ENCODE measurements at places on chromosomes 13 and 19.

DNA sequence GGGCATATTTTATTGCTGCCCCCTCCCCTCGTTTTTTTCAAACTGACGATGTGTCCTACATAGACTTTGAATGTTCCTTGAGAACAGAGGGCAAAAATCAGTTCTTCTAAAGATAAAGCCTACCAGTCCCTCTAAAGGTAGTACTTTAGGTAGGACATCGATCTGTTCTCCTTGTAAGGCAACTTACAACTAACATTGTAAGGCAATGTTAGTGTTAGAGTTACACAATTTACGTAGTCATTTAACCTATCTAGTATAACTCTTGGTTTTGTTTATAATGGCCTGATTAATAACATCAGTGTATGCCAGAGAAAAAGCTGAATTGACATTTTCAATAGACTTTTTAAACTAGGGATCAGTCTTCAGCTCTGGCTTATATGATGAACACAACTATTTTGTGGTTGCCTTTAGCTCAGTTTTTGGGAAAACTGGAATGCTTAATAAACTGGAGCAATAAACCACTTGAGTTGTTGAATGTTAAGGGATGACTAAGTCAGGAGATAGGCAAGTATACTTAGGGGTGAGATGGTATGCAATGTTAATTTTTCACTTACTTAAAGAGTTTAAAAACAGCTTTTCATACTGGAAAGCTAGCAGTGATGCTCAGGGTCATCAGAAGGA lies 2.2 kb downstream of the NDFIP2 start:
- DNase-seq: no peak

- DNase-seq: peak; percentile 45
These were observed 156.6 kb downstream of the TM9SF2 start for GRCh38 chr13:99657848-99658260.

- DNase-seq: no peak
These were observed 66.4 kb upstream of the PCDH9 start for GRCh38 chr13:67296511-67296910.

GRCh38 chr19:10752237-10752912 lies 34.5 kb downstream of the DNM2 start:
- no peak for DNase-seq

DNA sequence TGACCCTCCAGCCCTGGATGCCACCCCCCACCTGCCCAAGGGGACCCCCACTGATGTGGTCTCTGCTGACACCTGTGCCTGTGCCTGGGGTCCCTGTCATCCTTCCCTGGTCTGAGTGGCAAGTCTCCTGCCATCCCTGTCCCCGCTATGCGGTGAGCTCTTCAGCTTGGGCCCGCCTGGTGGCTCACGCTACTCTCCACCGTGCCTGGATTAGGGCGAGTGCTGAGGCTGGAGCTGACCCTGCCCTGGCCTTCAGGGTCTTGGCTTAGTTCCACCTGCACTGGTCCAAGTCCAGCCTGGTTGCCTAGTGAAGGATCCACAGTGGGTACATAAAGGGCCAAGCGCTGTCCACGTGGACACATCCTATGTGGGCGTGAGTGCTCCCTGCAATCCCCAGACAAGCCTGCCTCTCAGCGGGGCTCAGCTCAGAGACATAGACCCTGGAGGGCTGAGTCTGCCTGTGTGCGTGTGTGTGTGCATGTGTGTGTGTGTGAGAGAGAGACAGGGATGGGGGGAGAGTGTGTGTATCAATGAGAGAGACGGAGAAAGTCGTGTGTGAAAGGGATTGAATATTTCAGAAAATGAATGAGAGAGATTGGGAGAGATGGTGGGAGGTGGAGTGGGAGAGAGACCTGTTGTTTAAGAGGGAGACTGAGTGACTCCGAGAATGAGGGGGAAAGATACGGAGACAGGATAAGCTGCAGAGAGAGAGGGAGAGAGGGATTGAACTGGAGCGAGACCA lies 22.1 kb downstream of the WTIP start:
- DNase-seq: no peak

DNA sequence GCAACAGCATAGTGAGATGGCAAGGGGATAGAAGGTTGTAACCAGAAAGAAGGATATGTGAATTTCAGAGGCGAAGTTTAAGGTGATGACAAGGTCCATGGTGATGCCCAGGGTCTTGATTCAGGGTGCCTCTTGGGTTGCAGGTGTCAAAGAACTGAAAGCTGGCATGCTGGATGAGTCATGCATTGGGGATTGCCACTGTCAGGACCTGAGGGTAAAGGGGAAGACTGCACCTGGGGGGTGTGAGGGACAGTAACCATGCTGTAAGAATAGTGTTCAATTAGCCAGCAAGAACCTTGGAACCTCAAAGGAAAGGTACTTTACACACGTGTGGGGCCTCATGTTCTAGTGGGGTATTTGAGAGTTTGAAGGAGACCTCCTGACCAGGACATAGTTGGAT lies 279.6 kb downstream of the SLC7A1 start:
- DNase-seq: no peak

- DNase-seq: no peak
These were observed 40.4 kb downstream of the INTS6 start for GRCh38 chr13:51412431-51412830.

DNA sequence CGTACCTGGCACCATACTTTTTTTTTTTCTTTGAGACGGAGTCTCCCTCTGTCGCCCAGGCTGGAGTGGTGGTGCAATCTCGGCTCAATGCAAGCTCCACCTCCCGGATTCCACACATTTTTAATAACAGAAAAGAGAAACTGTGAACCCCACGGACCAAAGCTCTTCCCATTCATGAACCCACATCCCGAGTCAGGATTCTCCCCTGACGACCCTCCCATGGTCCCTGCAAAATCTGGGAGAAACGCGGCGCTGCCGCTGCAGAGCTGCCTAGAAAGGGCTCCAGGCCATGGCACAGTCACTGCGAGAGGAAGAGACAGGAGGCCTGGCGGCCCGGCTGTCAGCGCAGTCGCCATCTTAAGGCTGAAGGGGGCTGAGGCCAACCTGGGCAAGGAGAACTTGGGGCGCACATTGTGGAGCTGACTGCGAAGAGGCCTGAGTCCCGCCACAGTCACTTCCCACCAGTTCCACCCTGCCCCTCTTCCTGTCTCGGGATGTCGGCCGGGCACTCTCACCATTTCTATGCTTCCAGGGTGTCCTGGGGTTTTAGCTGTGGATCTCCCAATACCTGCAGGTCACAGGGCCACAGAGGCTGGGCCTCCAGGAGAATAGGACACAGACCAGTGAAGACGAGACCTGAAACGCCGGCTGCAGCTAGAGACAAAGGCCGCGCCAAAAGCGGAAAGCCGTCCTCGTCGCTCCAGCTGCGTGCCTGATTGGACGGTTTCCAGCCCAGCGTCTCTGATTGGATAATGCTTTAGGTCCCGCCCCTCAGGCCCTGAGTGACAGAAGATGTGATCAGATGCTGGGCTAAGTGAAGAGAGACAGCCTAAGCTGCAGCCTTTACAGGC lies 71.0 kb downstream of the ZNF486 start:
- peak; percentile 54 for DNase-seq

DNA sequence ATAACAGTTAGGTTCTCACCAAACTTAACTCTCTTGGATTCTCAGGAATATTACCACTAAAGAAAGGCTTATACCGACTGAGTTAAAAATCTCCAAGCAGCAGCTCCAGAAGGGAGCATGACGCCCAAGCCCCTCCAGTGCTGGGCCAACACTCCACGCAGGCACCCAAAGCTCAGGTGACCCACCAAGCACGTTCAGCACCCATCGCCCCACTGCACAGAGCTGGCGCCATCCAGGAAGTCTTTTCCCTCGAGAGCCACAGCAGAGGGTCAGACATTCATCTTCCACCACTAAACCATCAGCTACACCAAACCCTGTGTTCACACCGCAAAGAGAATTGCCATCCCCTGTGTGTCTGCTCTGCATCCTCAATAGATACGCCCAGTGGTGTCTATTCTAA lies 65.7 kb downstream of the SOX1 start:
- DNase-seq: no peak

GRCh38 chr19:35346193-35347052 lies 1.3 kb upstream of the FFAR1 start:
- DNase-seq: no peak

DNA sequence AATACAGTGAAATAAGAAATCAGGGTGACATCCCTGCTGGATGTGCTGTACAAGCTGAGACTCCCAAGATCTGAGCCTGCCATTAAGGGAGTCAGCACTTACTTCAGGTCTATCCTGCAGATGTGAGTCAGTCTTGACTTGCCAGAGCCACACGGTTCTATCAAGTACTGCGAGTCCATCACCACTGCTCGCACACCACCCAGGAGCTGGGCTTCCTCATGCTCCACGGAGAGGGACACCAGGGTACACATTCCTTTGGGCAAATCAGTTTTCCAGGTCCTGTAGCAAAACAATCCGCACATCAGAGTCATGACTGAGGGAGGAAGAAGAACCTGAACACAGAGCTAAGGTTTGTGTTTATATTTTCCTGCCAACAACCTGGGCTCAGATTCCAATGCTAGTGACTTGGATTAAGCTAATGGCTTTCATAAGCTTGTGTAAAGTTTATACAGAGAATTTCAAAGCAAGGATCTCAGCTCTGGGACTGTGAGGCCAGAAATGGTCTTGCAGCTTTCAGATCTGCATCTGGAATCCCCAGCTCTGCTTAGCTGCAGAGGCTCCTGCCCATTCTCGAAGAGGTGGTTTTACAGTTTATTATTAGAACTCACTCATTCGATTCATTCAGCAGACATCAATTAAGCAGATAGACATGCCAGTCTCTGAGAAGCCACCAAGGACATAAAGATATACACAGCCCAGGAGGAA lies 90.6 kb downstream of the KL start:
- no peak for DNase-seq

DNA sequence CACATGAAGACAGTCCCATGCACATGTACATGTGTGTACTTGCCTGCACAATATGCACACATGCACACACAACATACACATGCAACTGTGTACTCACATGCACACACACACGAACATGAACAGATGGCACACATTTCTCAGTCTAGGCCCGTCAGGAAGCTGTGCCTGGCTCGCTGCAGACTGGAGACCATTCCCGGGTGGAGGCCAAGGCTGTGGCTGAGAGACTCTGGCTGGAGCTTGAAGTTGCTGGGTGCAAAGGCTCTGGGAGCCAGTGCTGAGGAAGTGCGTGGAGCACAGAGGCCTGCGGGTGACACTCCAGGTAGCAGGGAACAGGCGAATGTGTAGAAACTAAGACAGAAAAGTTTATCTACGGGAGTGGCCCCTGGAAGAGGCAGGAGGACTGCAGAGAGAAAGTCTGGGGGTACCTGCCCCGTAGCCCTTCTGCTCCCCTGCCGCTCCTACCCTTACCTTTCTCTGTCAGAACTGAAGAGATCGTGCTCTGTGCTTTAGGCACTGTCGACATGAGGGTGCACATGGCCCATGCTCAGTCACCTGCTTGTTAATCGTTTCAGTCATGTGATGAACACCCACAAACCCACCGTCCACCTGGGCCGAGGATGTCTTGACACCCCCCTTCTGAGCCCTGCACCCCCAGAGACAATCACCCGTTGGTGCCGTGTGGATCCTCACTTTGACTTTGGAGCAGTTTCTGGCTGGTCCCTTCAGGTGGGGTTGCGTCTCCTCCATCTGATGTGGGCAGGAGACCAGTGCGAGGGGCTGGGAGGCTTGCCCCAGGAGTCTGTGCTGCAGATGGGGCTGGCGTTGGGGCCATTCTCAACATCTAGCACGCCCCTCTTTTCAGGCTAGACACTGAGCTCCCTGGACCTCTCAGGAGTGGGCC lies 69.4 kb downstream of the TEX29 start:
- DNase-seq: no peak

DNA sequence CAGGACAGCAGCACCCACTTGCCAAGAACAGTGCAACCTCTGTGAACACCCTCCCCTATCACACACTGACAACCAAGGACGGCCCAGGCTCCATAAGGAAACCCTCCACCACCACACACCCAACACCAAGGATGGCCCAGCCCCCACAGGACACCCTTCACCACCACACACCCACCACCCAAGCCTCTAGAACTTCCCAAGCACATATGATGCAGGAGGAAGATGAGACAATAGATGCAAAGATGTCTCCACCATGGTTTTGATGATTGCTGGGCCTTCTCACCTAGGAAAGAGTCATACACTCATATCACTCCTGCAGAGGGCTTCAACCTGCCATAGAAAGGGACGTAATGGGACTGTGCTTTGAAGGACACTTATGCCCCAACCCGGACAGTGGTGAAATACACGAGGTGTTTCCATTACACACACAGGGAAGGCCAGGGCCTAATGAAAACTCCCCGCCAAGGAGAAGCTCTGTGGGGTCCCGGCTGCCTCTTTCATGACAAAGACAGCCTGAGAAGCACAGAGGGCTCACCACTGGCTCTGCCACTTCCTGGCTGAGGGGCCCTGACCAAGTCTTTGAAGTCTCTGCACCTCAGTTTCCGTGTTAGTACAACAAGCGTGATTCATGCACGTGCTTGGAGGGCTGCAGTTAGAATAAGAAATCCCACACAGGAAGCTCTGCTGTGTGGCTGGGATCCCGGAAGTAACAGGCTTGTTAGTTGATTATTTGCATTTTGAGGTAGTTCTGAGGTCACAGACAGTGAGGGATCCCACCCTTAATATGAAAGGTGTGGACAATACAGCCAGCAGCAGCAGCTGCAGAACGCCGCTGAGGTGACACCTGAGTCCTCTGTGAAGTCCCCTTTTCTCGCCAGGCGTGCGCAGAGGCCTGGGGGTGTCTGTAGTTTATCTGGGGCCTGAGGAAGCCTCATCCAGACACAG lies 61.9 kb upstream of the ATP12A start:
- DNase-seq: no peak

- DNase-seq: no peak
These were observed 17.7 kb downstream of the METTL21C start for GRCh38 chr13:102677122-102677521.

- DNase-seq: no peak
These were observed 5.7 kb downstream of the ABHD13 start for GRCh38 chr13:108223687-108224503.

DNA sequence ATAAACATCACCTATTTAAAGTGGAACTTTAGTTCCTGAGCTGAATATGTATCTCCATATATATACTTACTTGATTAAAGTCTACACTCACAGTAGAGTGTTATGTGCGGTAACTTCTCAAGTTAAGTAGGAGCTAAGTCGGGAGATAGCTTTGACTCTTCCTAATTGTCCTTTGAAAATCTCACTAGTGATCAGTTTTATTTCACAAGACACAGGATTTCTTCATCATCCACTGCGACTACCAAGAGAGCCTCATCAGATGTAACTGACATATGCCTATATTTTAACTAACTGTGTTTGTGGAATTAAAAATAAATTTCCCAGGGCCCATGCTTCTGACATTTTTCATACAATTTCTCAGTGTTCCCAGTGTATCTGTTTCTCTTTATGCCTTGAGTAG lies 1664.0 kb downstream of the EFNB2 start:
- no peak for DNase-seq
